ENCODE measurements at places on chromosomes 7 and 10.

- no peak for DNase-seq
Measured at GRCh38 chr7:19128856-19129255, 11.4 kb upstream of the TWIST1 start.

- no peak for DNase-seq
Measured at GRCh38 chr10:30238836-30239235, 110.2 kb downstream of the MTPAP start.

- DNase-seq, result no peak
Measured at GRCh38 chr10:72784551-72785351, 92.8 kb downstream of the MCU start.

GRCh38 chr7:113775401-113775800 is 143.4 kb downstream of the PPP1R3A start:
- no peak for DNase-seq

GRCh38 chr10:50522908-50523307 is 100.8 kb downstream of the SGMS1 start:
- no peak for DNase-seq

GRCh38 chr10:109328001-109328400 is 595.3 kb downstream of the XPNPEP1 start:
- no peak for DNase-seq

DNA sequence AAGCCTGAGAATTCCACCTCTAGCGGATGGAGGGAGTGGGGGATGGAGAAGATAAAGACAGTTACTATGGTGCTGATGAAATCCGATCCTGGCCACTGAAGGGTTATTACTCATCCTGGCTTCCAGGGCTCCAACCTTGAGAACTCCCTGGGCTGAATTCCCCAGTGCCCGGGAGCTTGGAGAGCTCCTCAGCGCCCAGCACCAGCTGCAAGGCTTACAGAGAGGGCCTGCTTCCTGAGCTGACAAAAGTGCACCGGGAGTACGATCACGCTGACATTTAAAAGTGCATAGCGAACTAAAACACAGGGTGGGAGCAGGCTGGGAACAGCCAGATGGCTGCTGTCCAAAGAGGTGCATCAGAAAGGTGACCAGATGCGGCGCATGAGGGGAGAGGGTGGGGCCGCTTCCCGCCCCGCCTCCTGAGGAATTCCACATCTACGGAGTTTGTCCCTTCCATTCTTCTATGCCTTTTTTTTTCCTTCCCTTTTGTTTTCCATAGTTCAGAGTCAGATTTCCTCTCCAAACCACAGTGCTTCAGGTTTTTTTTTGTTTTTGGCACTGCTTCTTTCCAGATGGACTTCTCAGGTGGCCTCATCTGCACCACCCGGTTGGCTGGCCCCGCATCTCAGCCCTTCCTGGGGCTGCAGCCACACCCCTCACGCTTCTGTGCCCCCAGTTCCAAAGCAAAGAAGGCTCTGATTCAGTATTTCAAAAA is 62.4 kb upstream of the MKRN1 start:
- no peak for DNase-seq

DNA sequence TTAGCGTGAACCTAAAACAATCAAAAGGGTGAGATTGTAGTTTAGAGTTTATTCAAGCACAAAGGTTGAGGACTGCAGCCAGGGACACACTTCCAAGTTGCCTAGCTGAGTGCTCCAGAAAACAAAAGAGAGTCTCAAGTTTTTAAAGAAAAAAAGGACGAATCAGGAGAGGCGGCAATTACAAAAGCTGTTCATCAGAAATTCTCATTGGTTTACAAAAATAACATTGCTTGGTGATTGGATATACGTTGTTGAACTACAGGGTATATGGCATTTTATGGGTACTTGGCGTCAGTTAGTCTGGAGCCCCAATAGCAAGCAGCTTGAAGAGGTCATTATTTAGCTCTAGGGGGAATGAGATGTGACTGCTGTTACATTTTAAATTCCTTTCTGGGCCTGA is 11.5 kb downstream of the ZNF438 start:
- DNase-seq, result no peak

DNA sequence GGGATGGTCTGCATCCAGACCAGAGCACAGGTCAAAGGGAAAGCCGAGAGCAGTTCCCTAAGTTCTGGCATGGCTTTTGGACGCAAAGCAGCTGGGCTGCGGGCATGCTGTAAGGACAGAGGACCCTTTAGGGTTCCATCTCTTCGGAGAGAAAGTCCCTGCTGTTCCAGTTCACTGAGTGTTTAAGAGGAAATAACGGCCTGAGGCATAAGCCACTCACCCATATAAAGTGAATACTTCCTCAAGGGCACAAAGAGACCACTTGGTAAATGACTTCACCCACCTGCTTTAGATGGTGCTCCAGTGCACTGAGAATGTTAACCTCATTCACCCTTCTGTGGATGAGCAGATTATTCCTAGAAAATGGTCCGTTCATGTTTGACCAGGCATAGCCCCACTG is 586.7 kb upstream of the GALNT17 start:
- no peak for DNase-seq

DNA sequence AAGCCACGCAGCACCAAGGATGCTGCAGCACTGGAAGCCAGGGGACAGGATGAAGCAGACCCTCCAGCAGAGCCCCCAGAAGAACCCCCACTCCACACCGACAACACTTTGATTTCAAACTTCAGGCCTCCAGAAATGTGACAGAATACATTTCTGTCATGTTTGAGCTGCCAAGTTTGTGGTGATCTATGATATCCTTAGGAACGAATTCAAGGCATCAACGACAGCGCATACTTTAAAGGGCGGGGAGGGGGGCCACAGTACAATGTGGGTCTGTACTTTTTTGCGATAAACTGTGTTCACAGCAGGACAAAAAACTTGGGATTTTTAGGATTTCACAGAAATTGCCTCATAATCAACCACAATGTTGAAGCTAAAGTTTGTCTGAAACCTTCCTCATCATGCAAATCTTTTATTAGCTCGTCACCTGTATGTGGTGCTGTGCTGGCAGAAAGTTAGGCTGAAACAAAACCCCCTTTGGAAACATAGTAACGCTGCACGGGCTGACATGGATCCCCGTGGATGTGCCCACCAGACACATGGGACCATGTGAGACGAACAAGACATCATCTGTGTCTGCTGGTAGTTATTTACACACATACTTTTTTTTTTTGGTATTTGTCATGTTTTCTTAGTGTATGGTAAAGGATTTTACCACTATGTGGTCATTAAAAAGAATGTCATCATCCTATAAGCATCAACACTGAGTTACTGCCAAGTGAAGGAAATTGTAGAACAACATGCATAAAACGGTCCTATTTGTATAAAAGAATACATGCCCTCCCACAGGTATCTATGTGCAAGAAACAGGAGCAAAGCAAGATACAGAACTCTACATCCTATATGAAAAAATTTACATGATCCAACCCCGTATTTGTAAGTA is 113.3 kb upstream of the AFAP1L2 start:
- DNase-seq, result no peak

DNA sequence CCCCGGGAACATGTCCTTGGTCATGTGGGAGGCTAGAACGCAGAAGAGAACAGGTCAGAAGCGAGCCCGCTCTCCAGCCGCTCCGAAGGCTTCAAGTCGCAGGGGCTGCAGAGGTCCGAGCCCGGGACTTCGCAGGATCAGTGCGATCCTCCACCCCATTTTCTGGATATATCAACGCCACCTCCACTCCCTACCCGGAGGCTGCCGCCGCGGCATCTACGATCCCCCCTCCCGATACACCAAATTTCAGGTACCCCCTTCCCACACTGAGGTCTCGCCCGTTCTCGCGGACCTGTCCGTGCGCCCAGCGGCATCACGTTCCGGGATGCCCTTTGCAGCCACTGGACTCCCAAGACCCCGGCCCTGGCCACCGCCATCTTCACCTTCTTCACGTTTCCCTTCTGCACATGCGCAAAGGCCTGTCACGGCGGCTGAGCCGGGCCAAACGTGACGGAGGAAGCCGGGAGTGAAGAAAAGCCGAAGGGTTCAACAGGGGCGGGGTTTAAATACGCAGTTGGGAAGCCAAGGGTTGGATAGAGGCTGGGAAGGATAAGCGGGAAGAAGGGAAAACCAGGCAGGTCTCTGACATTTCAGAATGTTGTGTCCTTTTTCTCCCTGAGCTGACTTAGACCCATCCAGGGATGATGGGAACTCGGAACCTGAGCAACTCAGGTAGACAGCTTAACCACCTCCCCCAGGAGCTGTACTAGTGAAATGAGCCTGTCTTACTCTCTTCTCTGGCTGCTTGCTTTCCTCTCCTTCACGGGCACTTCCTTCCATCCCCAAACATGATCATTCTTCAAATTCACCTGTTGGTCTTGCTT is at the start of gene NDUFB8:
Gene NDUFB8, minus strand, starts transcription at position 397 of the 824 bp plus-strand sequence. Its CDS starts 20 bp downstream, at position 377.
- DNase-seq, result peak; percentile 90

GRCh38 chr10:88999625-89000024 is 9.0 kb downstream of the FAS start:
- no peak for DNase-seq

DNA sequence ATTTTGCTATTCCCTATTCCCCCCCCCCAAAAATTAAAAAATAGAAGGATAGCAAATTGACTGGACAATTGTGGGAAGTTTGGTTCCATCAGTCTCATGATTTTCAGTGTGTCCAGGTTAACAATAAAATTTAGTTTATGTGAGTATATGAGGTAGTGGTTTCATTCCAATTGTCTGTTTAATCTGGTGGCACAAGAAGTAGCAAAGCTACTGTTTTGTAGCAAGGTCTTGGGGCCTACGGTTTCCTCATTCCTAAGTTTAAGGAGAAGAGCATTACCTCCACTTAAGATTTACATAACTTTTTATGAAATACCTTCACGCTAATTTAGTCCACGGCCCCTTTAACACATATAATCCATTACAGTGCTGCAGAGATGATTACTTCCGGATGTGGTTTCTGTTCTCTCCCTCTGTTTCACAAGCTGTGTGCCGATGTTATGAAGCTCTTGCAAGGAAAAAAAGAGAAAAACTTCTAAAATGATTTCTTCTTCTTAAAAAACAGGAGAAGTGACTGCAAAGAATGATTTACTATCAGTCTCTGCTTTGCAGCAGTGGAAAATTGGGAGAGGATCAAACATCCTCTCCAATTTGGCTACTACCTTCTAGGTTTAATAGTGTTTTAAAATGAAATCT is 32.7 kb upstream of the NPVF start:
- peak; percentile 9 for DNase-seq

DNA sequence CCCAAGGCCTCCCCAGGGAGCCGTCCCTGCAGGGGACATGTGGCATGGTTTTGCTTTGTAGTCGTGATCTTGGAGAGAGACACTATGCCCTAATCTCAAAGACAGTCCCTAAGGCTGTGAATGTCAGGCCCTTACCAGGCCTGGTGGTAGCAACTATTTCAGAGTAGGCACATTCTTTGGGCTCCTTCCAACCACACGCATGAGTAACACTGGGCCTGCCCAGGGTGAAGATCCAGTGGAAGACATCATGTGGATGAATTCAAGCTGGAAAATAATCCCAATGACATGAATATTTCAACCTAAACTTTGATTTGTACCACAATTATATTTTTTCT is 39.5 kb upstream of the INSIG1 start:
- DNase-seq, result no peak

GRCh38 chr7:148191391-148192065 is 399.0 kb upstream of the C7orf33 start:
- DNase-seq, result no peak

- no peak for DNase-seq
Measured at GRCh38 chr7:78779788-78780187, 673.7 kb downstream of the MAGI2 start.

- no peak for DNase-seq
Measured at GRCh38 chr10:22174442-22174841, 43.4 kb downstream of the EBLN1 start.

GRCh38 chr10:12561720-12562119 is 212.4 kb downstream of the CAMK1D start:
- DNase-seq, result no peak

DNA sequence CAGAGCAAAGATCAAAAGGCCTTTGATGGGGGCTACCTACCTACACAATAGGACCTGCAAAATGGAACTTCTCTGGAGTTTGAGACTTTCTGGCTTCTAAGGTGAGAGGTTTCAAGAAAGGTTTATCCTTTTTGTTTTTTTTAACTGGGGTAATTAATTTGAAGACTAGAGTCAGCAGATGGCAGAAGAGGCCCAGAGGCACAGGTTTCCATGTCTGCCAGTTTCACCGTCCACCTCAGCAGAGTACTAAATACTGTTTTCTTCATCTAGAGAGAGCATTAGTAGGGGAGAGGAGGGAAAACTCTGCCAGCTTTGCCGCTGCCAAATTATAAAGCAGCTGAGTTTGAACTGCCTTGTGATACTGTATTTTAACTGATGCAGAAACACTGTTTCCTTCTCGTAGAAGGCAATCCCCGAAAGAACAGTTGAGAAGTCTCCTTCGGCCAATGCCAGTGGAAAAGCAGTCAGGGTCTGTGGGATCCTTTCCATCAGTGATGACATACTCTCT is 138.7 kb downstream of the SLC25A13 start:
- no peak for DNase-seq

- no peak for DNase-seq
Measured at GRCh38 chr7:140570120-140570519, 70.5 kb downstream of the DENND2A start.

DNA sequence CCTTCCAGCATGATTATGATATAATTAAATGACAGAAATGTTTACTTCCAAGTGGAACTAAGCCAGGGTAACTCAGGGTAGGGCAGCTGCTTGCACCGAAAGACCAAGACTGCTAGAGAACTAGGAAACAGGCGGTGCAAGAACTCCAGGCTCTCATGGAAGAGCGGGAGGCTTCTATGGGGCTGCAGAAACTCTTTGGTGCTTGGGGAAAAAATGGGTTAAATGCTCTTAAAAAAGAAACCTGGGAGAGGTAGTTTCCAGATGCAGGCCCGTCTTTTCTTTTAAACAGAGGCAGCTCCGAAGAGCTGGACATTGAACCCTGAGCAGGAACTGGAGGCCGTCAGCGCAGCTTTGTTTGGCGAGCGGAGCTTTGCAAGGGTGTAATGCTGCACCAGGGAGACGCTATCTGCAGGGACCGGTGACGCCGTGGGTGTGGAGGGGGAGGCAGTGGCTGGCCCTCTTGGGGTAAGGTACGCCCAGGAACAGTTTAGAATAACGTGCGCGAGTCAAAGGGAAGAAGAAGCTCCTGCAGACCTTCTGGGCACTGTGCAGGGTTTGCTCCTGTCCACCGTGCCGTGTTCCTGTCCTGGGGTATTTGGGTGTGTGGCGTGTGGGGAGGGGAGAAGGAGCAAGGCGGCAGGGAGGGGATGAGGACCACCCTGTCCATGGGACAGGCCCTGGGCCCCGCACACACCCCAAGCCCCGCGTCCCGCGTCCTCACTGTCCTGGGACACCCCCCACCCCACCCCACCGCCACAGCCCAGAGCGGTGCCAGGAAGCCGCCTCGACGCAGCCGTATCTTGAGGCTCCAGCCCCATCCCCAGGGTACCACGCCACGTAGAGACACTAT is 59.0 kb downstream of the EGFR start:
- DNase-seq, result no peak

- DNase-seq, result no peak
Measured at GRCh38 chr7:28510026-28510369, 97.7 kb downstream of the CREB5 start.

All from CD4-positive, alpha-beta T cell treated with Interleukin-17A for 4 hours (primary cell).